ENCODE measurements at places on chromosomes 12 and 14. TPM values are rescaled to one million over a fixed set of nuclear protein-coding genes. Genes with fewer than 3 reads are reported as not detected.

Gene FSCB
- polyA plus RNA-seq, result not detected

Gene SIX6
- polyA plus RNA-seq, result not detected

Gene SOS2
- polyA plus RNA-seq, result 36.5 TPM

Gene NINJ2
- polyA plus RNA-seq, result 5.0 TPM

GRCh38 chr14:92924247-92924646 lies 1.3 kb downstream of the CHGA start:
- DNase-seq, result no peak

DNA sequence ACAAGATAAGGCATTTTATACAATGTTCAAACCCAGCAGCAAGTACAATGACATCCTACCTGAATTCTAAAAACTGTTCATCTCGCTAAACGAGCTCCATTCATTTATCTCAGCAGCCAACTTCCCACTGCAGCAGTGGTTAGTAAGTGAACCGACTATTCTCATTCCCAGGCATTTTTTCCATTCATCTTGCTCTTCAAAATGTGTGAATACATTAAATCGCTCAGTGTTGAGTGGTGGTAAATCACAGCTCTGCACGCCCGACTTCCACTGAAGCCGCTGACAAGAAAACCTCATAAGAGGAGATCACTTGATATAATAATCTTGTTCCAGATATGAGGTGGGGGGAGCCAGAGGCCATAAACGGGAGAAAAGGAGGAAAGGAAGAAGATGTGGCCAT lies 746.2 kb upstream of the USP15 start:
- DNase-seq, result no peak

- DNase-seq, result peak; percentile 31
These were observed 759.2 kb upstream of the LRFN5 start for GRCh38 chr14:40847480-40847879.

DNA sequence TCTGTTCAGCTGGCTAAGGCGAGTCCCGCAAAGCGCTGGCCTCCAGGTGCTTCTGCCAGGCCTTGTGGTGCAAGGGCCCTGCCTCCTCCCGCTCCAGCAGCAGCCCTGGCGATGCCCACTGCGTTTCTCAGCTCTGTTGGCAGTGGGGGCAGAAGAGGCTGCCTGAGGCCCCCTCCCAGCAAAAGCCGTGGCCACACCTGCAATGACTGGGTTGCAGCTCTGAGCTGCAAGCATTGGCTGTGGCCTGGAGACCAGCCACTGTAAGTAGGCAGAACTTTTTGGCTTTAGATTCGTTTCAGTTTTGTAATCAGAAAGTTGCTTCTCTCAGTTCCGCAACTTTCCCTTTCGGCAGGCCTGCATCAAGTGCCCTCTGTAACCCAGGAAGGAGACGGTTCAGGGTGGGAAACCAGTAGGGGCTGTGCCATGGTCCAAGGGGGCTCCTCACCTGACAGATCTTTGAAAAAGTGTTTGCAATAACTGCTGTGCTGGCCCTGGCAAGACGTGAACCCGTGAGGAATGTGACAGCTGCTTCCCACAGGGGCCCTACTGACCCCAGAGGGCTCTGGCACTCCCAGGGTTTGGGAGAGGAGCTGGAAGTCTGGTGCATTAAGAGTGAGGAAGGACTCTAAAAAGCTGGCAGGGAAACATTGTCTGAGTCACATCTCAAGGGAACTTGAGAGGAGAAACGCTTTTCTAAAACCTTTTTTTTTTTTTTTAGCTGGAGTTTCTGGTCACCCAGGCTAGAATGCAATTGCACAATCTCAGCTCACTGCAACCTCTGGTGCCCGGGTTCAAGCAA lies 54.5 kb upstream of the MAX start:
- DNase-seq, result no peak

GRCh38 chr14:90742252-90742651 lies 74.0 kb downstream of the TTC7B start:
- no peak for DNase-seq

DNA sequence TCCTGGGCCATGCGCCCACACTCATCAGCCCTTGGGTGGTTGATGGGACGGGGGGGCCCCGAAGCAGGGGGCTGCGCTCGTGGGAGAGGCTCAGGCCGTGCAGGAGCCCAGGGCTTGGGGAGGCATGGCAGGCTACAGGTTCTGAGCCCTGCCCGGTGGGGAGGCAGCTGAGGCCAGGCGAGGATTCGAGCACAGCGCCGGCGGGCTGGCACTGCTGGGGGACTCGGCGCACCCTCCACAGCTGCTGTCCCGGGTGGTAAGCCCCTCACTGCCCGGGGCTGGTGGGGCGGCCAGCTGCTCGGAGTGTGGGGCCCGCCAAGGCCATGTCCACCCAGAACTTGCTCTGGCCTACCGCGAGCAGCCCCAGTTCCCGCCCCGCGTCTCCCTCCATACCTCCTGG lies 295.8 kb upstream of the SEL1L start:
- no peak for DNase-seq

DNA sequence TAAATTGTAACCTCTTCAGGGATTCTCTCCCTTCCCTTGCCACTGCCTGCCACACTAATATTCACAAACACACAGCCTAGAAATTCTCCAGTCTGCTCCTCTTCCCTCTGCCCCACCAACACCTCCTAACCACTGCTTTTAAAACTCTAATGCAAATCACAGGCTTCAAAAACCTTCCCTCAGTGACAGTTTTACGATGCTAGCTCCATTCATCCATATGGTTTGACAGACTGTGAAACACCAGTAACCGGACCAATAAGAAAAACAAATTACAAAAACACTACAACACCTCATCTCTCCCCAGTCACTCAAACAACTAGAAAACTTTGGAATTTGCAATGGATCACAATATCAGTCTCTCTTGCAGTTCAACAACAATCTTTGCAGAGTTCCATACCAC lies 5.7 kb downstream of the DPF3 start:
- DNase-seq, result no peak
